GM12878 (cell line): ENCODE measurements at places on chromosomes 2 and 18.
A peak's percentile ranks its signal among the peaks of the same experiment; 100 is the strongest.

- no peak for DNase-seq
Measured at GRCh38 chr18:3193331-3193730, 26.4 kb downstream of the MYOM1 start.

DNA sequence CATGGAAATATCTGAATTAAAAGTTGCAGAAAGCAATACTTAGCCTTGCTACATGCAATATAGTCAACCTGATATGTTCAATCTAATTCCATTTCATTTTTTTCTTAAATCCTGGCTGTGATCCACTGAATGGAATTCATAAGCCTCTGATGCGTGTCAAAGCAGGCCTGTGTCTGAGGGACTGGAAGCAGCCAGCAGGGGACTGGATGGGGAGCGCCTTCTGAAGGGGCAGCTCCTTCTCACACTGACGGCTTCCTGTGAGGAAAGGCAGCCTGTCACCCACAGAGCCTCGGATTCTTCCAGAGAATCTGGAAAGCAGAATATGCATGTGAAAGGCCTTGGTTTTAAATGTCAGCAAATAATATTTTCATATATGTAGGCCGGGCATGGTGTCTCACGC, 73.5 kb downstream of the KCNF1 start:
- no peak for DNase-seq

DNA sequence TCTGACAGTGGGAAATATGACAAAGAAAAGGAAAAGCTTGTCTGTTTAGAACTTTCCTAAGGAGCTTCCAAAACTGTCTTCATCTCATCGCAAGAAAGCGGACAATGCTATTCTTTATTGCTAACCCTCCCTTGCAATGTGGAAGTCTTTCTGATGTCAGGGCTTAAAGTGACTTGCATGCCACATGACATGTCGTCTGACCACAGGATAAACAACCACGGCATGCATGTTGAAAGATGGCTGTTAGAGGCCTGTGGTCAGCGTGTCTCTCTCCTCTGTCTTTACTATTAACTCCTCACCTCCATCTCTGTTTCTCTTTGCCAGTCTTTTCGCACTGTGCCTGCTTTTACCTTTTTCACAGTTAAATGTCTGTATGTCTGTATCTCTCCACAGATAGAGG, 389.8 kb downstream of the LNPK start:
- DNase-seq = no peak

GRCh38 chr2:4135765-4136164, 432.4 kb downstream of the DCDC2C start:
- no peak for DNase-seq

GRCh38 chr2:240366901-240367300, 68.6 kb upstream of the GPC1 start:
- DNase-seq = no peak

DNA sequence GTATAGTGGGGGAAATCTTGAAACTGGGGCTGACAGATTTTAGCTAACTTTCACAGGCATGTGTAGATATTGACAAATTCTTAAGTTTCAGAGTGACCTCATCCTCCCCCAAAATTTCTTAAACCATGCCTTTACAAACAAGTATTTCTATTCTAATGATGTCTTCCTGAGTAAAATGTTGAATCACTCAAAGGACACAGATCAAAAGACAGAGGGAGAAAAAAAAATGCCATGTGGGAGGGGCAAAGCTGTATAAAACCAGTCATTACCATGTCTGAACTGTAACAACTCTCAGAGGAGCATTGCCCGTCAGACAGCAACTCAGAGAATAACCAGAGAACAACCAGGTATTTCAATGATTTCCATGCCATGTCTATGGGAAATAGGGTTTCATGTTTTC, at the start of gene SERPINB2:
Gene SERPINB2, plus strand, starts transcription at position 282 of the 400 bp plus-strand sequence. CDS start 3,740 bp downstream, outside the sequence.
- DNase-seq = no peak

GRCh38 chr2:149662556-149662955, 75.0 kb upstream of the MMADHC start:
- DNase-seq = no peak

GRCh38 chr2:200861617-200862155, 2.8 kb downstream of the CLK1 start:
- no peak for DNase-seq

- DNase-seq = no peak
Measured at GRCh38 chr2:172972005-172972619, 103.5 kb upstream of the MAP3K20 start.

DNA sequence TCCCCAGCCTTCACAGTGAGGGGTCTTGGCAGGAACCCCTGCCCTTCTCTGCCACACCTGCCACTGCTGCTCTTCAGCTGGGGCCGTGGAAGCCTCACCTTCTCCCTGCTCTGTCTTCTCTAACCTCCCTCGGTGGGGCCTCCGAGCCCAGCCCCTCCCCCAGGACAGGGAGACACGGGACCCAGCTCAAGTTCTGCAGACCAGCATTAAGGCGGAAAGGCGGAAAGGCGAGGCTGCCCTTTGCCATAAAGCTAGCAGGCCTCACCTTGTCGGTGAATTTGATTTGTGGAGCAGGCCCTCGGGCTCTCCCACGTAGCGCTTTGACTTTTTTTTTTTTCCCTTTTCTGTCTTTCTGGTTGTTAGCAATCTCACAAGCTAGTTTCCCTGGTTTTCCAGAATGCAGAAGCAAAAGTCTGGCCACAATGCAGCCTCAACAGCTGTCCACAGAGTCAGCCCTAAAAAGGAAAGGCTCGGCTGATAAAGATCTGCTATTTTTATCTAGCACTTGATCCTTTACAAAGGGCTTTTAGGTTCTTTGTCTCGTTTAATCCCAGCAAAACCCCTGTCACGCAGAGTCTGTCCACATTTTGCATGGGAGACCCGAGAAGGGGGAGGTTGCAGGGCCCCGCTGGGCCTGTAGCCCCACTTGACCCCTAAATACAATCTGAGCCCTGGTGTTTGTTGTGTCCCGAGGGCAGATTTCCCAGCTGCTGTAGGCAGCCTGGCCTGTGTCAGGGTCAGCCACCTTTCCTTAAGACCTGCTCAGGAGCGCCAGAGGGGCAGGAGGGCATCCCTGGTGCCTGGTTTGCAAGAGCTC, 6.0 kb downstream of the ITM2C start:
- DNase-seq = no peak

DNA sequence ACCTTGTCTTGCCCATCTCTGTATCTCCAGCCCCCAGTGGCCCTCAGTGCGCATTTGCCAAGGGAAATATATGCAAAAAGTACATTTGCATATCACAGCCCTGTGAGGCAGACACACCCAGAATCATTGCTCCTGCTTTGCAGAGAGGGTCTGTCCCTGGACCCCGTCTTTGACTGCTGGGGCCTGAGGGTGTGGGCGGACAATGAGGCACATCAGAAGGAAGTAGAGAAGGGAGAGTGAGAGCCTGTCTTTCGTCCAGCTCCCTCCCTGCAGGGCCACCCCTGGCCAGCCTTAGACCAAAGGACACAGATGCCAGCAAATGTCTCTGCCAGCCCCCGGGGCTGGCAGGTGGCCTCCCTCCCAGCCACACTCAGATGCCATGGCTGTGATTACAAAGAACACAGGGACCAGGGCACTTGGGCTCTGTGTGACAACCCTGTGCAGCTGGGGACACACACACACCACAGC, 516.2 kb upstream of the MYT1L start:
- no peak for DNase-seq

DNA sequence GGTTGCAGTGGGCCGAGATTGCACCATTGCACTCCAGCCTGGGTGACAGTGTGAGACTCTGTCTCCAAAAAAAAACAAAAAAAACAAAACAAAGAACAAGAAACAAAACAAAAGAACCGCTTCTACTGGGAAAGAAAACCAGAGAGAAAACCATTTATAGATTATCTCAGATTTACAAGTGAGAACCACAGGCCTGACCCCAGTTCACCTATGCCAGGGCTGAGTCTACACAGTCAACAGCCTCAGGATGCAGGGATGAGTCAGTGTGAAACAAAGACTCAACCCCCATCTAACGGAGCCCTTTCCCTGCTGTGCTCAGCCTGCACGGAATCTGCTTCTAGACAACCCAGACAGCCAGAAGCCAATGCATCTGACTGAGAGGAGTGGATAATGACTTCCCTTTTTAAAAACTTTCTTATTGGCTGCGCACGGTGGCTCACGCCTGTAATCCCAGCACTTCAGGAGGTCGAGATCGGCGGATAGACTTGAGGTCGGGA, 25.5 kb upstream of the YWHAQ start:
- DNase-seq = peak; percentile 95

DNA sequence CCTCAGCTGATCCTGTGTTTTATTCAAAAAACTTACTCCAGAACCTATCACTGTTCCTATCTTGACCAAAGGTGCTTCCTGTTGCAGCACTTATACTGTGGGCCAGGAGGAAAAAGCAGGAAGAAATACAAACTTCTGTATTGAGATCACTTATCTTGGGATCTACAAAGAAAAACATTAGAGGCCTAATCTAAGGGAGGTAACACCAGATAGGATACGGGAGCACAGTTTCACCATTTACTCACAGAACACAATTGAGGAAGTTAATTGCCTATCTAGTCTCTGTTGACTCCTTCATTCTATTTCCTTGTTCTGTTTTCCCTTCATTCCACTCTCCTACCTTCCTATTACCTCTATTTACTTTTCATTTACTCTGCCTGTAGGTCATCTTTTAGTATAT, 287.2 kb upstream of the LINC00305 start:
- no peak for DNase-seq

DNA sequence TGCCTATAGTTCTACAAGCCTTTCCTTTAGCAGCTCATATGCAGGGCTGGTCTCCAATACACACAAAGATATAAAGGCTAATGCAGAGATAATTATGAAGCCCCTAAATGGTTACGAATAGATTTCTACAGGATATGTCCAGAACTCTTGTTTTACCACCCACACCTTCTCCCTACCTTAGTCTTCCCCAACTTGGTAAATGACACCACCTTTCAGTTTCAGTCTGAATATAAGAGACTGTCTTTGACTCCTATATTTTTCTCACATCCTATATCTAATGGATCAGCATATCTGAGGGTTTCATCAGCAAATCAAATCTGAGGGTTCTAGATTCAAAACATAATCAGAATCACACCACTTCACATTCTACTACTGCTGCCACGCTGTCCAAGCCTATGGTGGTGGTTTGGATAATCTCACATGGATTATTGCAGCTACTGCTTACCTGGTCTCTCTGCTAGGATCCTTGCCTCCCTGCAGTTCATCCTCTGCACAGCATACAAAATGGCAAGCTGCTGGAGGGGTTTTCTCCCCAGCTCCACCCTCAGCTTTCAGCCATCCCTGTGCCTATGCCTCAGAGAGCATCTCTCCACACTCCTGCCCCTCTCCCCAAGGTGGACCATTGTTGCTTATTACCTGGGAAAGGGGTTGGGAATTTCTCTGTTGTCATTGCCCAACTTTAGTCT, 178.0 kb upstream of the SPOPL start:
- DNase-seq = no peak

DNA sequence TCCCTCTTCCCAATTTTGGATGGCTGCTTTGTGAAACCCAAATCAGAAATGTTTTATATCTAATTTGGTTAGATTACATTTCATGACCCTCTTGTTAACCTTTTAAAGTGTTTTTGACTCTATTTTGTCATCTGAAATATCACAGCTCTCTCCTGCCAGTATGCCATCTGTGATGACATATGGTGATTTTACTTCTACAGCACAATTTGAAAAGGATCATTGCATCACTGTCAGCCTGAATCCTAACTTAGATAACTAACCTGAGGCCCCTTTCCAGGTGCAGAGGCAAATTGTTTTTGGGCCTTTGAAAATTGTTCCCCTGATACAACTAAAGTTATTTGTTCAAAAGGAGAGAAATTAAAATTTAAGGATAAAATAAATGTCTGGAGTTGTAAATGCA, 1023.4 kb upstream of the LRRTM1 start:
- no peak for DNase-seq

- DNase-seq = peak; percentile 1
Measured at GRCh38 chr2:193482557-193482956, 1287.8 kb upstream of the TMEFF2 start.

GRCh38 chr2:11123856-11124759, 31.2 kb upstream of the SLC66A3 start:
- no peak for DNase-seq

DNA sequence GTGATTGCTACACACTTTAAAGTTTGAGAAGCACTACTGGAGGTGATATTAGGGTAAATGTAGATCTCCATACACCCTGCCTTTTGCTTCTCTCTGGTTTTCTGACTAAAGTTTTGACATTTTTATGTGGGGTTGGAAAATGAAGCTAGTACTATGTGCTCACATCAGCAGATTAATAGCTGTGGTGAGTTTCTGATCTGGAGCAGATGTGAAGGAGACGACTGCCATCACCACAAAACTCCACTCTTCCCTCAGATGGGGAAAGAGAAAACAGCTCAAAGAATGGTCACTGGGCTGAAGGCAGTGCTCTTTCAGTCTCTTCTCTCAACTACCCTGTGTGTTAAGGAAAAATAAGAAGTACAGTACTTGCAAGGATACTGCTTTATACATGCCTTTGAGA, 37.2 kb downstream of the PLEKHA3 start:
- no peak for DNase-seq

DNA sequence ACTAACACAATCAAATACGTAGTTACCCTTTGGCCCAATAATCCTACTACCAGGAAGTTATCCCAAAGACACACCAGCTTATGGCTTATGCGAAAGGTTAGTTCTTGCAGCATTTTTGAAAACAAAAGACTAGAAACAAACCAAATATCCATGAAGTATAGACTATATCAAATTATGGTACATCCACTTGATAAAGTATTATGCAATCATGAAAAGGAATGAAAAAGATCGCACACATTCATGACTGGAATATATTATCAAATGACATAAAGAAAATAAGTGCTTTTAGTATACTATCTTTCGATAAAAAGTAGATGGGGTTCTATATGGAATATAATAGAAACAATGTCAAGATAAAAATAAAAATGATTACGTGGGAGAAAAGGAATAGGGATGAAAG, 78.2 kb downstream of the COBLL1 start:
- DNase-seq = no peak

GRCh38 chr2:166881177-166881576, 7.1 kb upstream of the XIRP2 start:
- DNase-seq = no peak

DNA sequence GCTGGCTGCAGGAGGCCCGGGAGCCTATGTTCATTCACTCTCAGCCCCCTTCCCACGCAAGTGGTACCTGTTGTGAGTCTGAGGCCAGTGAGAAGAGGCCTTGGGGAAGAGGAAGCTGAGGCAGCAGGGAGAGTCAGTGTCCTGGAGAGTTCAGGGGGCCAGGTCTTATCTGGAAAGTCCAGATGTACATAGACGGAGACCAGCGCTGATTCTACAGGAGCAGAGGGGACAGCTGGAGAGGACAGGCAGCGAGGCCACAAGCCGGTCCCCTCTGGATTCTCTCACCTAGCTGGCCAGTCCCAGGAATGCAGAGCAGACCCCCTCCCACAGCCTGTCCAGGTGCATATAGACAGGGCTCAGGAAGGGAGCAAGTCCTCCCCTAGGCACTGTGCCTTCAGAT, 29.1 kb upstream of the SELENOI start:
- DNase-seq = no peak
